ENCODE measurements at places on chromosomes 11 and 22.

GRCh38 chr11:13286279-13286821 is 8.8 kb downstream of the BMAL1 start:
- DNase-seq, result no peak

- DNase-seq, result no peak
Measured at GRCh38 chr11:114080219-114080618, 20.7 kb downstream of the ZBTB16 start.

DNA sequence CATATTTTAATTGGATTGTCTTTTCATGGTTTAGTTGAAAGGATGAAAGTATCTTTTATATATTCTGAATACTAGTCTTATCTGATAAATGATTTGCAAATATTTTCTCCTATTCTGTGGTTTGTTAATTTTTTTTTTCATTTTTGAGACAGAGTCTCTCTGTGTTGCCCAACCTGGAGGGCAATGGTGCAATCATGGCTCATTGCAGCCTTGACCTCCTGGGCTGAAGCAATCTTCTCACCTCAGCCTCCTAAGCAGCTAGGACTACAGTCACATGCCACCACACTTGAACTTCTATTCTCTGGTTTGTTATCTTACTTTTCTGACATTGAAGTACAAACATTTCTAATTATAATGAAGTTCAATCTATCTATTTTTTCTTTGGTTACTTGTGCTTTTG is 30.0 kb upstream of the FAR1 start:
- no peak for DNase-seq

GRCh38 chr11:57192316-57192715 is 10.6 kb downstream of the LRRC55 start:
- no peak for DNase-seq

DNA sequence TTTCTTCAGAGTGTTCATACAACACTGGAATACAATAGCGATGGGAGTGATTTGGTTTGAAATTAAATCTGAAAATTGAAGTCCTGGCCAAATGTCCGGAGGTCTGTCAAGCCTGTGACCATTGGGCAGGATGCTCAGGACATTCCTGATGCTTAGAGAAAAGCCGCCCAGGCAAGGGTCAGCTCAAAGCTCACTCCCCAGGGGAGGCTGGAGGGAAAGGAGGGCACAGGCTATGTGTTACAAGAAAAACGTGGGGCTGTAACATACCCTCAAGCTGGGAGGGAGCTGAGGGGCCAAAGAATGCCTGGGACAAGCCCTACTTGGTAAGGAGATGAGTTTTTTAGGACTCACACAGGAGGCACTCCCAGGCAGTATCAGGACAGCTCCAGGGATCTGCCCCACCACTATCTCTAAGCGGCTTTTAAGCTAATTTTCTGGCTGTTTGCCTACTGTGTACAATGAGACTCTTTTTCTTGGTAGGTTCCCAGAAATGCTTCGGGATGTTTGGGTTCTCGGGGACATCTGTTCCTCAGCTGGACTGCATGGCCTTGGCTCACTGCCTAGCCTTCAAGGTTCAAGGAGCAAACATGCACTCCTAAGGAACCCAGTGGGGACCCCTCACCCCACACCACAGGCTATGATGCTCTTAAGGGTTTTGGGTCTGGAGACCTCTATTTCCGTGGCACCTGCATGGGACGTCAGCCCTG is 500.1 kb downstream of the BRD1 start:
- no peak for DNase-seq

- no peak for DNase-seq
Measured at GRCh38 chr22:46068593-46069491, 81.5 kb upstream of the PPARA start.
